SK-N-MC (cell line): ENCODE measurements at places on chromosomes 12 and 14.

DNA sequence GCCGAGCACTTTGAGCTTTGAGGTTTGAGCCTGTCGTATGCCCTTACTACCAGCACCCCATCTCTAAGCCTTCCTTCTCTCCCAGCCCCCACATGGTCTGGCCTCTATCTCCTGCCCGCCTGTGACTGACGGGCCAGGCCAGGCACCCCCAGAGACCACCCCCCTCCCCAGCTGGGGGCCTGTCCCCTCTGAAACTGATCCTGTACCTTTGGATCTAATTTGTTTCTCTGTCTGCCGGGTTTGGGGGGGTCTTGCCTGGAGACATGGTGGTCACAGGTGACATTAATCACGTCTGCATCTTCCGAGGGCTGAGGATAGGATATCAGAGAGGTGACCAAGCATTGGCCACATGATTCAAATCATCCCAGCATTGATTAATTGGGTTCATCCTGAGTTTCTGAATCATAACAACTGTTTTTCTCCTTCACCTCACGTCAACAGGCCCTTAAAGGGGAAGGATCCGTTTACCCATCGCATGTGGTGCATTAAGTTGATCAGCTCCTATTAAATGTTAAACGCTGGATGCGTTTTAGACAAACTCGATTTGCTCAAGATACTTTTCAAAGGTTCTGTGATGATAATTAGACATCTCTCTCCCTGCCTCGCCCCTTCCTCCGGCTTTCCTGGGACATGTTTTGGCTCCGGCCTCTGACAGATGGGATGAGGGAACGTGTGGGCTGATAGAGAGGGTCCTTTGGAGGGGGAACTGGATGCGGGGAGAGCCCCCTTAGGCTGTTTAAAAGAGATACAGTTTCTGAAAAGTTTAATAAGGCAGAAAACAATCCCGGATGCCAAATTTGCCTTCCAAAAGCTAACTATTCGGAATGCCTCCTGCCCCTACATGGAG is 63.3 kb upstream of the TBX3 start:
- no peak for DNase-seq

- DNase-seq = no peak
Observed at GRCh38 chr12:30965613-30965985, 39.1 kb downstream of the TSPAN11 start.

DNA sequence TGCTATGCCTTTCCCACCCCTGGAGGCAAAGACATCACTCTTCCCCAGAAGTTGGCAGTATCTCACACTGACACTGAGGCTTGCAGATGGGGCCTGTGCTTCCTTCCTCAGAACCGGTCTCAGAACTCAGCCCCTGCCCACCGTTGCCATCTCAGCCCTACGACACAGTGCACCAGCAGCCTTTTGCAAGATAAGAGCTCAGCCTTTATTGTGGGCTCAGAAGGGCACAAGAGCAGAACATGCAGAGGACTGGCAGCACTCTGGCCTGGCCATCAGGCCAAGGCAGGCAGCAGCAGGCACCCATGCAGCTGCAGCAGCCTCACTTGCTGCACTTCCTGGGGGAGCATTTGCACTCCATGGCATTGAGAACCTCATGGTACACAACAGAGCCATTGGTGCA is 3.6 kb upstream of the ANO2 start:
- DNase-seq = no peak

DNA sequence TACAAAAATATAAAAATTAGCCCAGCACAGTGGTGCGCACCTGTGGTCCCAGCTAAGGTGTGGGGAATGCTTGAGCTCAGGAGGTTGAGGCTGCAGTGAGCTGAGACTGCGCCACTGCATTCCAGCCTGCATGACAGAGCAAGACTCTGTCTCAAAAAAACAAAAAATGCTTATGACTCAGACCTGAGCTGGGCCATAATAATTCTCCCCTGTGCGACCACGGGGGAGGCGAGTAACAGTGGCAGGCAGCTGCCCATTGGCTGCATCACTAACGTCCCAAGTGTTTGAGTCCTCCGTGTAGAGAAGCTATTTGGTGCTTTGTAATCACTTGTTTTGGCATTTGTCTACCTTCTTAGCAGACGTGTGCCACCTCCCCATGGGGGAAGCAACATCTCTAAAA is 24.9 kb downstream of the PSMC1 start:
- no peak for DNase-seq

DNA sequence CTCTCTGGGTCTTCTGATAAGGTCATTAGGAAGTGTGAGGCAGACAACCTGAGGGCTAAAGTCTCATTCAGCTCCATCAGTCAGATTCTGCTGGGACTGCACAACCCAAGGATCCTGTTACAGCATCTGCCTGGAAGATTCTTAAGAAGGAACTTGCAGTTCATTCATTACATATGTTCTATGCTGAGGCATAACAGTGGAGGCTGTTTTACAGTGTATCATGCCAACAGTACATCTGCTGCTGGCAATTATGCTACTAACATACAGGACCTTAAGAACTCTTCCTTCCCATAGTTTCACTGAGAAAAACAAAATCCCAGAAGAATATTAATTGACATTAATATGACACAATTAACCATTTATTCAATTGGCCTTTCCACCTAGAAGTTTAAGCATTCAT is 968.6 kb downstream of the DIO2 start:
- no peak for DNase-seq
